Epithelial cell of alveolus of lung (primary cell): ENCODE measurements at places on chromosomes 3 and 15. TPM values are rescaled to one million over a fixed set of nuclear protein-coding genes. Genes with fewer than 3 reads are reported as not detected.

Gene CCR9
- not detected in 2 replicates for total RNA-seq

Gene NT5DC2
- total RNA-seq: 118 and 290 TPM in 2 replicates

Gene AMT
- total RNA-seq: 2.5 and 3.0 TPM in 2 replicates

Gene FBXW12
- total RNA-seq: not detected in 2 replicates

Gene CPB1
- under 0.01 TPM in 1 of 2 replicates, not detected in the other for total RNA-seq

Gene CPLX3
- total RNA-seq: 0.48 TPM in 1 of 2 replicates, not detected in the other

Gene B2M
- 1,994 and 2,601 TPM in 2 replicates for total RNA-seq

Gene PSMD6
- total RNA-seq: 80.1 and 83.7 TPM in 2 replicates

Gene RASGRP1
- 0.52 TPM in 1 of 2 replicates, not detected in the other for total RNA-seq

Gene BNC1
- 2.3 and 9.8 TPM in 2 replicates for total RNA-seq

Gene AADACL2
- not detected in 2 replicates for total RNA-seq

Gene GOLGA8Q
- total RNA-seq: 0.24 TPM in 1 of 2 replicates, not detected in the other

Gene ANKUB1
- not detected in 2 replicates for total RNA-seq

Gene HYKK
- 1.8 and 9.4 TPM in 2 replicates for total RNA-seq

Gene TRPM1
- not detected in 2 replicates for total RNA-seq

Gene SSR3
- total RNA-seq: 101 and 262 TPM in 2 replicates

Gene ARGFX
- total RNA-seq: not detected in 2 replicates

Gene LRRC31
- not detected in 2 replicates for total RNA-seq

Gene SPINK8
- total RNA-seq: not detected in 2 replicates

Gene PIF1
- total RNA-seq: 4.5 and 6.2 TPM in 2 replicates

Gene KY
- 0.13 and 0.16 TPM in 2 replicates for total RNA-seq

Gene KNG1
- total RNA-seq: not detected in 2 replicates

Gene ZIC1
- 0.08 TPM in 1 of 2 replicates, not detected in the other for total RNA-seq

Gene ANKRD34C
- total RNA-seq: not detected in 2 replicates

Gene STXBP5L
- total RNA-seq: not detected in 2 replicates

Gene WDR93
- under 0.01 and 0.16 TPM in 2 replicates for total RNA-seq

Gene ZNF385D
- 0.40 and 0.78 TPM in 2 replicates for total RNA-seq

Gene RLBP1
- not detected in 2 replicates for total RNA-seq

Gene SCG5
- total RNA-seq: 24.4 and 46.5 TPM in 2 replicates

Gene OR5K2
- not detected in 2 replicates for total RNA-seq

Gene SAMMSON
- total RNA-seq: 1.5 TPM in 1 of 2 replicates, not detected in the other

Gene EPHA3
- 0.40 and 0.78 TPM in 2 replicates for total RNA-seq

Gene TRIM71
- under 0.01 TPM in 1 of 2 replicates, not detected in the other for total RNA-seq

Gene FGF7
- total RNA-seq: 53.8 and 162 TPM in 2 replicates

Gene SHC4
- 1.5 and 1.6 TPM in 2 replicates for total RNA-seq

Gene ADCY5
- 0.13 and 0.16 TPM in 2 replicates for total RNA-seq

Gene RHOV
- total RNA-seq: not detected in 2 replicates

Gene SLC27A2
- 0.13 and 0.24 TPM in 2 replicates for total RNA-seq

Gene GABRA5
- total RNA-seq: 0.24 and 0.26 TPM in 2 replicates

Gene GTF2E1
- 10.8 and 12.0 TPM in 2 replicates for total RNA-seq

Gene SLC28A2
- not detected in 2 replicates for total RNA-seq

Gene LEKR1
- 0.24 and 0.39 TPM in 2 replicates for total RNA-seq

Gene PP2D1
- not detected in 2 replicates for total RNA-seq

Gene MED12L
- 0.80 and 3.2 TPM in 2 replicates for total RNA-seq

Gene EBLN2
- 1.2 and 2.7 TPM in 2 replicates for total RNA-seq

Gene LRRC3B
- total RNA-seq: not detected in 2 replicates

Gene NANOGP8
- not detected in 2 replicates for total RNA-seq

Gene GASK1A
- 1.1 and 1.2 TPM in 2 replicates for total RNA-seq

Gene FAN1
- total RNA-seq: 7.6 and 17.0 TPM in 2 replicates

Gene CDV3
- 134 and 140 TPM in 2 replicates for total RNA-seq
